ENCODE measurements at places on chromosomes 1 and 21.

- DNase-seq: no peak
These were observed 45.5 kb downstream of the MAN1C1 start for GRCh38 chr1:25662061-25662460.

DNA sequence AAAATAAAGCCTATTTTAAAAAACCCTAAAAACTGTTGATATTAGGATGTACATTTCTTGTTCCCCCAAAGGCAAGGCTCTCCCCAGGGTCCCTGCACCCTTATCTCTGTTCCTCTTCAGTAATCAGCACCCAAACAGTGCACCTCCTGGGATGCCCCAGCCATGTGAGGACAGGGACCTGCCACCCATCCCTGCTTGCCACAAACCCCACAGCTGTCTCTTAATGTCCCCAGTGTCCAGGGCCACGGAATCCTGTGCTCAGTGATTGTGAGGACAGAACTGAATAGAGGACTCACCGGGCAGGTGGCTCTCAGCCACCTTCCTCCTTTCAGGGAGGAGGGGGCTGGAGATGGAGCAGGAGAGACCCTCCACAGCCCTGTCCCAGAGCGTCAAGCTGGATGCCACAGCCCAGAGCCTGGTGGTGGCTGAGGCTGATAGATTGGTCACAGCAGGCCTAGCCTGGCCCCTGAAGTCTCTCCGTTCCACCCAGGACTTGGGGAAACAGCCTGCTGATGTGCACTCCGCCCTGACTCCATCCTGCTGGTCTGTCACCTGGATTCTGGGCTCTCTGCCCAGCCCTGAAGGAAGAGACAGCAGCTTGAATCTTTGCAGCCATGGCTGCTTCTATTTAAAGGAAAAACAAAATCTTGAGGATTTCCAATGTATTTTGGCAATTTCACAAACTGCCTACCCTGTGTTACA is 23.1 kb downstream of the RNF187 start:
- no peak for DNase-seq

DNA sequence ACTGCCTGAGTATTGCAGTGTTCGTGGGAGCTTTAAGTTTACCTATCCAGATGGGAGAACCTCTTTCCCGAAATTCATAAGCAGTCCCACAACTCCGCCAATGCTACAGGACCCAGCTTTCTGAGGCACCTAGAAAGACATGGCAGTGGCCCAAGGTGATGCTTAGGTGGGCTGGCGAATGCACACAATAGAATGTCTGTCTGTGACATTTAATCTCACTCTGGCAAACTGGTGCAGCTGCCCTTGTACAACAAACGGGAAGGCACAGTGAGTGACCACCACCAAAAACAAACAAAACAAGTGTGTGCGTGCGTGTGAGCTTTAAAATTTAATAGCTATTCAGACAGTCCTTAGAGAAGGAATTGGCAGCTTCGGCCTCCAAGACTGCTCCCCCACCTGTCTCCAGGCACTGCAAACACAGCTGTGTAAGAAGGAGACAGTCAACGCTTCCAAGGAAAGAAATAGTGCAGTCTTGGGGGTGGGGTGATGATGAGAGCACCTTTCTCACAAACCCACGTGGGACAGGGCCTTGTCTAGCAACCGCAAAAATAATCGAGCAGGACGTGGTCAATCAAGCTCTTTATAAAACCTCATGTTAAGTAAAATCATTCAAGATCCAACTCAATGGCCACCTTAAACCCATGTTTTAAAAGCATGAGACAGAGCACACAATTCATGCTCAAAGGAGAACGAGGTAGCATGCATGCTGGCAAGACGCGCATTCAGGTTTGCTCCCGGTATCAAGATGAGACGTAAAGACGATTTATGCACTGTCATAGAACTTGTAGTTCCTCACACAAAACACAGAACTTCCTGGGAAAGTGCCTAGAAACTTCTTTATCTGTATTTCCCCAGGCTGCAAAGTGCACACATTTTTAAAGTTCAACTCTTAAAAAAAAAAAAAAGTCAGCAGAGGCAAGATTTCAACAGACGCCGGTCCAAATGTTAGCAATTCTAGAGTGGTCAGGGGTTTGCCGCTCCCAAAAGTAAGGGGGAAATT is 84.1 kb downstream of the TM2D1 start:
- DNase-seq: no peak

DNA sequence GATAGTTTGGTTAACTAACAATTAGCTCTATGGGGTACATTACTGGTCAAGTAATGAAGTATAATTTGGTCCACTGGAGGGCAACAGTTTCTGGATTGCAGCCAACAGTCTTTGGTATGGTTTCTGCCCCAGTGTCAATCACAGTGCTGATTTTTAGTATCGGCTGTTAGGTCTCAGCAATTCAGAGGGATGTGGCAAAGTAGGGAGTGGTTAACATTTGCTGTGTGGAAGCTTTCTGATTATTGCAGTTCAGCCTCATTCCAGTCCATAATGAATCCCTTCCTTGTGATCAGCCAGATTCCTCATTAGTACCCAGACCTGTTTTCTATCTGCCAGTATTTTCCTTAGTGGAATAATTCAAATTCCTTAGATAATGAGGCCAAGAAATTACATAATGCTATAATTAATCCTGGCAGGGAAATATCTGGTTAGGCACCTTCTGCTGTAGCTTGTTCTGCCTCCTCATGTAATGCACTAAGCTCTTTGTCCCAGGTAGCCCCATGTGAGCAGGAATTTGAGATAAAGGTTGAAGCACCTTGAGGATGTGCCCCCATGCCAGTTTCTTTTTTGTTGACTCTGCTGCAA is 14.0 kb downstream of the F3 start:
- DNase-seq: no peak

GRCh38 chr1:36729289-36729688 is 246.6 kb upstream of the CSF3R start:
- no peak for DNase-seq

DNA sequence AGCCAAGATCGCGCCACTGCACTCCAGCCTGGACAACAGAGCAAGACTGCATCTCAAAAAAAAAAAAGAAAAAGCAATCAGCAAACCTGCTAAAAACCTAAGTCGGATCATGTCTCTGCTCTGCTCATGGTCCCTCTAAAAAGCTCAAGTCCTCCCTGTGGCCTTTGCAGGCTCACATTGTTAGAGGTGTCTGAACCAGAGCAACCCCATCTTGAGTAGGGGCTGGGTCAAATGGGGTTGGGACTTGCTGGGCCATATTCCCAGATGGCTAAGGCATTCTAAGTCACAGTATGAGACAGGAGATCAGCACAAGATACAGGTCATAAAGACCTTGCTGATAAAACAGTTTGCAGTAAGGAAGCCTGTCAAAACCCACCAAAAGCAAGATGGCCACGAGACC is 3.0 kb upstream of the DRAXIN start:
- no peak for DNase-seq

GRCh38 chr1:211711315-211711705 is 35.9 kb upstream of the NEK2 start:
- DNase-seq: no peak

GRCh38 chr21:37710546-37711285 is 205.5 kb downstream of the KCNJ6 start:
- no peak for DNase-seq

DNA sequence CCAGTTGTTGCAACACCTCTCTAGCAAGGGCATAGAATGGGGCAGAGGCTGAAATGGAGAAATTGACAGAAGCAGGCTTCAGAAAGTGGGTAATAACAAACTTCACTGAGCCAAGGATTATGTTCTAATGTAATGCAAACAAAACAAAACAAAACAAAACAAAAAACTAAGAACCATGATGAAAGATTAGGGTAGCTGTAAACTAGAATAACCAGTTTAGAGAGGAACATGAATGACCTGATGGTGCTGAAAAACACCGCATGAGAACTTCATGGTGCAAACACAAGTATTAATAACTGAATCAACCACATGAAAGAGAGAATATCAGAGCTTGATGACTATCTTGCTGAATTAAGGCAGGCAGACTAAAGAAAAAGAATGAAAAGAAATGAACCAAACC is 1707.7 kb downstream of the BRINP3 start:
- no peak for DNase-seq

GRCh38 chr1:2606881-2607621 is 20.5 kb downstream of the PRXL2B start:
- DNase-seq: no peak

GRCh38 chr1:167824163-167824794 is 89.7 kb downstream of the ADCY10 start:
- DNase-seq: no peak

GRCh38 chr1:8329858-8330257 is 11.9 kb downstream of the SLC45A1 start:
- no peak for DNase-seq

DNA sequence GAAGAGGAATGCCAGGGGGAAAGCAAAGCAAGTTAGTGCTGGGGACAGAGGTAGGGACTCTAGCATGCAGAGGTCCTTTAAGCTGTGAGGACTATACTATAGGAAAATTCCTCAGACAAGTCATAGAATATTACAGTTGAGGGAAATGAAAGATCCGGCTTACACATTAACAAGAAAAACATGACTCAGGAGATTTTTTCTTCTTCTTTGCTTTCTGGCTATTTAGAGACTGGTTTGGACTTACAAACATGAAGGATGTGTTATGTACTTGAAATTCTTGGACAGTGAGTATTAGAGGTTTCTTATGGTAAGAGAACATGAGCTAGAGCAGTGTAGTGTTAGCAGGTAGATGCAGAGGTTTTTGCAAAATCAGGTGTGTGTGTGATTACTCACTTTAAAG is 24.9 kb downstream of the USP25 start:
- DNase-seq: no peak

GRCh38 chr1:19377812-19378718 is 65.9 kb downstream of the SLC66A1 start:
- DNase-seq: no peak

DNA sequence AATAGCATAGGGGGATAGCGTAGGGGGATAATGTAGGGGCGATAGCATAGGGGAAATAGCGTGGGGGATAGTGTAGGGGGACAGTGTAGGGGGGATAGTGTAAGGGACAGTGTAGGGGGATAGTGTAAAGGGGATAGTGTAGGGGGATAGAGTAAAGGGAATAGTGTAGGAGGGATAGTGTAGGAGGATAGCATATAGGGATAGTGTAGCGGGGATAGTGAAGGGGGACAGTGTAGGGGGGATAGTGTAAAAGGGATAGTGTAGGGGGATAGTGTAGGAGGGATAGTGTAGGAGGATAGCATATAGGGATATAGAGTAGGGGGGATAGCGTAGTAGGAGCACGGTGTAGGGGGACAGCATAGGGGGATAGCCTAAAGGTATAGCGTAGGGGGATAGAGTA is 14.1 kb upstream of the ARF1 start:
- DNase-seq: no peak

DNA sequence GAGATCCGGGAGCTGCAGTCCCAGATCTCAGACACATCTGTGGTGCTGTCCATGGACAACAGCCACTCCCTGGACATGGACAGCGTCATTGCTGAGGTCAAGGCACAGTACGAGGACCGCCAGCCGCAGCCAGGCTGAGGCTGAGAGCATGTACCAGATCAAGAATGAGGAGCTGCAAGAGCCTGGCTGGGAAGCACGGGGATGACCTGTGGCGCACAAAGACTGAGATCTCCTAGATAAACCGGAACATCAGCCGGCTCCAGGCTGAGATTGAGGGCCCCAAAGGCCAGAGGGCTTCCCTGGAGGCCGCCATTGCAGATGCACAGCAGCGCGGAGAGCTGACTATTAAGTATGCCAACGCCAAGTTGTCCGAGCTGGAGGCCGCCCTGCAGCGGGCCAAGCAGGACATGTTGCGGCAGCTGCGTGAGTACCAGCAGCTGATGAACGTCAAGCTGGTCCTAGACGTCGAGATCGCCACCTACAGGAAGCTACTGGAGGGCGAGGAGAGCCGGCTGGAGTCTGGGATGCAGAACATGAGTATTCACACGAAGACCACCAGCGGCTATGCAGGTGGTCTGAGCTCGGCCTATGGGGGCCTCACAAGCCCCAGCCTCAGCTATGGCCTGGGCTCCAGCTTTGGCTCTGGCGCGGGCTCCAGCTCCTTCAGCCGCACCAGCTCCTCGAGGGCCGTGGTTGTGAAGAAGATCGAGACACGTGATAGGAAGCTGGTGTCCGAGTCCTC is 25.5 kb downstream of the ETV3L start:
- DNase-seq: no peak

DNA sequence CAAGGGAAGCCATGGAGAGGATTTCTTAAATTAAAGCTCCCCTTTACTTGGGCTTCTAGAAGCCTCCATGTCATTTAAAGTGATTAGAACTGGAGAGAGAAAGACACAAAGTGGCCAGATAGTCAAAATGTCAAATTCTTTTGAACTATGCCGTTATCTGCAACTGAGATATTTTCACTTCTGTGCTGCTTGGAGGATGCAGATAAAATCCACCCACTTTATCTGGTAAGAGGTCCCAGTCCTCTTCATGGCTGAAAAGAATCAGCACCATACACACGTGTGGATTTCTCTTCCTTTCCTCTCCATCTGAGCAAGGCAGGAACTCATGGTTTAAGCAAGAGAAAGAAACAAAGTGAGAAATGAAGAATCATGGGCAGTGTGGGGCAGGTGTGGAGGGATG is 276.9 kb upstream of the RUNX1 start:
- DNase-seq: no peak

DNA sequence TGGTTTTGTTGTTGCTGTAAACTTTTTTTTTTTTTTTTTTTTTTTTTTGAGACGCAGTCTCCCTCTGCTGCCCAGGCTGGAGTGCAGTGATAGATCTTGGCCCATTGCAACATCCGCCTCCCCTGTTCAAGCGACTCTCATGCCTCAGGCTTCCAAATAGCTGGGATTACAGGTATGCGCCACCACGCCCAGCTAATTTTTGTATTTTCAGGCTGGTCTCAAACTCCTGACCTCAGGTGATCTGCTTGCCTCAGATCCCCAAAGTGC is 78.9 kb upstream of the SLC45A1 start:
- no peak for DNase-seq

DNA sequence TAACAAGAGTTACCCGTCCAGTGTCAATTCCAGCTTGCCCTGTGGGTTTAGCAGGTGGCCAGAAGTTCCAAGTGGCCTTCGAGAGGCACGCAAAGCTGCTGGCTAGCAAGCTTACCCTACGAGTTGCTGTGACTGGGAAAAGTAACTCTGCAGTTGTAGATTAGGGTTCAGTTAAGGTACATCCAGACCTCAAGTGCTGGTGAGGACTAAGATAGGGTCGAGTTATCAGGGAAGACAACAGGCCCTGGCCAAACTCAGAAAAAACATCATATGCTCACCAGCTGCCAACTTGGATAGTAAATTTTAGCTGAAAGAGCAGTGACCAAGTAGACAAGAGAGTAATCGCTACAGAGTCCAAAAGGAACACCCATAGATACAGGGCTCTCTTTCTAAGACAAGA is 27.7 kb upstream of the LRRC7 start:
- no peak for DNase-seq

GRCh38 chr1:33661811-33662454 is 189.5 kb downstream of the ZSCAN20 start:
- DNase-seq: no peak
